Activated CD4-positive, alpha-beta T cell treated with anti-CD3 and anti-CD28 coated beads for 4 hours (primary cell): ENCODE measurements at places on chromosomes 6 and 20.

- DNase-seq, result no peak
Observed at GRCh38 chr20:43800186-43800585, 73.4 kb upstream of the GTSF1L start.

GRCh38 chr6:108174371-108175175 lies 8.8 kb downstream of the NR2E1 start:
- no peak for DNase-seq

DNA sequence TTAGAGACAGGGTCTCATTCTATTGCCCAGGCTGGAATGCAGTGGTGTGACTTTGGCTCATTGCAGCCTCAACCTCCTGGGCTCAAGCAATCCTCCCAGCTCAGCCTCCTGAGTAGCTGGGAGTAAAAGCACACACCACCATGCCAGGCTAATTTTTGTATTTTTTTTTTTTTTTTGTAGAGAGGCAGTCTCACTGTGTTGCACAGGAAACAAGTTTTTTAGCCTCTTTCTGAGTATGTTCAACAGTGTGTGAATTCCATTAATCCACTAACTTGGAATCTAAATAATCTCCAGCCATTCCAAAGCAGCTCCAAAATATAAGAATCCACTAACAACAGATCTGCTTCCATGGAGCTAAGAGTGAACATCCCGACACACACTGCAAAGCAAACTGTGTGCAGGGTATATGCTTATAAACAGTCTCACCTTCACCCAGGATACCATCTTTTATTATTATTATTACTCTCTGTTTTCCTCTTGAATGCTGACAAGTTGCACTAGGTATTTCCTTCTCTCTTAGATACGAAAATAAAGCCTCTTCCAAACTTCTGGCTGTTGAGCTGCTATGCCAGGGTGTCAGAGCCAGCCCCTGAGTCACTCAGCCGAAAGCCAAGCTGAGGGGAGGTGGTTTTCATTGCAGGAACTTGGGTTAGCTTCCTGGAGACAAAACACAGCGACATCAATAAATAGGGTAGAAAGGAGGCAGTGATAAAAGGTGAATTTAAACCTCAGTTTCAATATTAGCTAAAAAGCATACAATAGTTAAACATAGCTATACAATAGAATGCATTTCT lies 264.9 kb downstream of the HIVEP2 start:
- peak; percentile 37 for DNase-seq

GRCh38 chr6:52394251-52394666 lies 25.9 kb upstream of the EFHC1 start:
- peak; percentile 12 for DNase-seq

GRCh38 chr6:41746107-41746506 lies 1.1 kb downstream of the PGC start:
- DNase-seq, result no peak

GRCh38 chr6:166005401-166005943 lies 162.2 kb downstream of the TBXT start:
- no peak for DNase-seq

GRCh38 chr20:51262240-51262639 lies 239.3 kb upstream of the KCNG1 start:
- DNase-seq, result no peak

DNA sequence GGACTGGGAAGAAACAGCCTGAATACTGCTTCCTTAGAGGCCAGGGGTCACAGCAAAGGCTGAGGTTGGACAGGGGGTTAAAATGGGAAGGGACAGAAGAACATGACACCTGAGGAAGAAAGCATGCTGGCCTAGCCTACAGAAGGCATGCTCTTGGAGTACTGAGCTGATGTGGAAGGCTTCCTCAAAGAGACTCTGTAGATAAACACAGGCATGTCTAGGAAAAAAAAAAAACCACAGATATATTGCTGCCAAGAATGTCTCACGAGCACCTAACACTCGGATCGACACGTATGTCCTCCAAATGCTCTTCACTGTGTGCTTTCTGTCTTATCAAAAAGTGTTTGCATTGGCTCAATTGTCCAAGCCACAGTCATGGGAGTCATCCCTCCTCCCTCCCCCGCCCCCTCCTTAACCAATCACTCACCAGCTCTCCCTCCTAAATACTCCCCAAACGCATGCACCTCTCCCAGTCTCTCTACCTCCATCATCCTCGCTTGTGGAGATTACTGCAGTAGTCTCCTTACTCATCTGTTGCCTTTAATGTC lies 101.1 kb upstream of the LRFN2 start:
- no peak for DNase-seq
